ENCODE measurements at places on chromosomes 1 and 21. TPM values are rescaled to one million over a fixed set of nuclear protein-coding genes. Genes with fewer than 3 reads are reported as not detected.

The CLEC20A gene
- not detected for total RNA-seq

GRCh38 chr21:28818663-28819278 is 173.9 kb downstream of the LTN1 start:
- no peak for DNase-seq

The SLC22A15 gene
- 12.7 TPM for total RNA-seq

The TTLL7 gene
- total RNA-seq, result 11.8 TPM

The RNU1-3 gene
- 3,134 TPM for total RNA-seq

DNA sequence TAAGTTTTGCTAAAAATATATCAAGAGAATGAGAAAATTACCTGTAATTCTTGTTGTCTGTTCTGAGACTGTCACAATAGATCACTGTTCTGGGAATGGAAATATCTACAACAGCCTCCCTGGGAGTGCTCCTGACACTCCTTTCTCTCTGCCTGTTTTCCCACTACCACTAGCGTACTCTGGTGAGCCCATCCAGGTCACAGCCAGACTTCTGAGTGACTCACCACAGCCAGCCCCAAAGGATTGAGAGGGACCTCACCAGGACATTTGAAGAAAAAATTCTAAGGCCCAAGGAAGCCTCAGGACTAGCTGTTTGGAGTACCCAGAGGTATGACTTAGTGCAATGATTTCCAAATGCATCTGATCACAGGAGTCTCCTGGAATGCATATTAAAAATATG is 39.0 kb upstream of the TADA1 start:
- DNase-seq, result no peak

GRCh38 chr1:24553931-24554330 is 2.0 kb upstream of the NCMAP start:
- no peak for DNase-seq

DNA sequence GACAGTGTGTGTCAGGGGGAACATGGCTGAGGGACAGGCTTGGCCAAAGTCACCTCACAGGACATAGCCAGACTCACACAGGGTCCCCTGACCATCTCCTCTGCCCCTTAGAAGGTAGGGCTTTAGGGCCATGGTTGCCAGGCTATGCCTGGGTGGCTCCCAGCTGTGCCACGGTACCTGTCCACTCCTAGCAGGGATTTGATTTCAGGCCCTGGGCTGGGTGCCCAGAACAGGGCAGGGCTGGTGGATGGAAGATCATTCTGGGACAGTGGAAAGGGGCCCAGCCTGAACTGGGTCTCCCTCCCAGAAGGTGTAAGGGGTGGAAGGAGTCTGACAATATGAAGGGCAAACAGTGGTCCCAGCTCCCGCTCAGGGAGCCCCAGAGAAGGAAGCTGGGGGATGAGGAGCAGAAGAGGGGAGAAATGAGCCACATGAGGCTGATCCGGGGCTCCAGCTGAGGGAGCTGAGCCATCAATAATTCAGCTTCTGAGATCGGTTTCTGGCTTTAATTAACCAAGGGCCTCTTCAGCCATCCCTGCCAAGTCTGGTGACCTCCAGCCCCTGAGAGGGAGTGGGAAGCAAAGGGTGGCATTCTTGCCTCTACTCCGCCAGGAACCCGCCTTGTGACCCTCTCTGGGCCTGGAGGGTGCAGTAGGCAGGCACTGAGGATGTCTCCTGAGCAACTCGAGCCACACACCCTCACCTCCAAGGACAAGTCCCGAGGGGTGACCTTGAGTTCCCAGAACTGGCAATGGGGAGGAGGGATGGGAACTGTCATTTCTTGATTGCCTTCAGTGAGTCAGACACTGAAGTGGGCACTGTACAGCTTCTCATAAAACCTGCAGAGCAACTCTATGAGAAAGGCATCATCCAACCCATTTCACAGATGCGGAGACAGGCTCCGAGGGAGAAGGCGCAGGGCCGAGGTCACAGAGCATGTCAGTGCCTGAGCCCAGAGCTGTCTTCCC is 2.1 kb downstream of the CD164L2 start:
- DNase-seq, result no peak

- peak; percentile 42 for DNase-seq
Observed at GRCh38 chr1:47996406-47997226, 569 bp downstream of the TRABD2B start.

- peak; percentile 33 for DNase-seq
Observed at GRCh38 chr1:155219592-155220031, 11.1 kb downstream of the MTX1 start.

The CHD1L gene
- 38.9 TPM for total RNA-seq

- DNase-seq, result no peak
Observed at GRCh38 chr1:227219715-227220292, 98.5 kb downstream of the CDC42BPA start.

GRCh38 chr21:43892984-43893535 is 28.0 kb downstream of the AGPAT3 start:
- DNase-seq, result no peak

The FBXO2 gene
- total RNA-seq, result 0.20 TPM

The MYOG gene
- not detected for total RNA-seq

- peak; percentile 62 for DNase-seq
Observed at GRCh38 chr1:23751050-23751814, 8.0 kb downstream of the ELOA start.

The IFI44 gene
- 38.4 TPM for total RNA-seq

The GADD45A gene
- total RNA-seq, result 35.2 TPM

GRCh38 chr1:218925777-218926176 is 247.9 kb upstream of the LYPLAL1 start:
- DNase-seq, result no peak

The CELSR2 gene
- total RNA-seq, result 7.6 TPM

The SPATA17 gene
- 10.1 TPM for total RNA-seq

DNA sequence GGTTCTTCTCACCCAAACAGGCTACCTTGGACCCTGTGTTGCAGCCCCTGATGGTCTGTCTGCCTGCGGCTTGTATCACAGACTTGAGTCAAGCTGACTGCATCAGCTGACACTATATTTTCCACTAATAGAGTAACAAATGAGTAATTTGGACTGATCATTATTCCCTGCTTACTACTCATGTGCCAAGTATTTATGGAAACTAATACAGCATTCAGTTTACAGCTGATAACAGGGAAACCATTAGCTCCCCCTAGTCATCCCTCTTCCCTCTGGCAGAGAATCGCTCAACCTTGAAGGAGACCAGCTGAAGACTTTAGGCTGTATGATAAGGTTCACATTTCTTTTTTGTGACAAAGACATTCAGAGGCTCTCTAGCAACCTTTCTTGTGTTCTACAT is 116.6 kb upstream of the SYT6 start:
- DNase-seq, result peak; percentile 85

The LYSMD1 gene
- 4.9 TPM for total RNA-seq

DNA sequence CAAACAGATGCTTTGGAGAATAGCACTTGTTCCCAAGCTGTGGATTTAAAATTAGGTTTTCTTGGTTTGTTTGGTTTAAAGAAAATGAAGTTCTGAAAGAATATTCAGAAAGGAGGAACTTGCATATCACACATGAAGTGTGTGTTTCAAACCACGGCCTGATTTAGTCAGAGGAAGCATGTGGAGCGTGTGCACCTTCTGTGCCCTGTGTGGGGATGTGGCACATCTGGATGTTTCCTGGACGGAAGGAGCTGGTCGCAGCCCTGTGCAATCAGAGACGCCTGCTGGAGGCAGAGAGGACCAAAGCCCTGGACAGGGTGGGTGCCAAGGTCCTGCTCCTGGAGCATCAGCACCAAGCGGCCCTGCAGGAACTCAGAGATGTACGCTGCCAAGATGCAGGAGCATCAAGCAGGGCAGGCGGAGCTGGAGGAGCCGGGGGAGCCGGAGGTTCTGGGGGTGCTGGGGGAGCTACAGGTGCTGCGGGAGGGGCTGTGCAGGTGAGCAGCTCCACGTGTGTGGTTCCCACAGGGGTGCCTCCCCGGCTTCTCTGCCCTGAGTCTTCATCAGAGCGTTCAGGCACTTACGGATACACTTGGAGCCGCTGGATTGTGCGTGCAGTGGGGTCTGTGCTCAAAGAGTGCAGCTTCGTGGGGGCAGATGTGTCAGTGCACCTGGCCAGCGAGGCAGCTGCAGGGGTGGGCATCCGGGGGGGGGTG is 45.7 kb downstream of the PCNT start:
- DNase-seq, result no peak

The NKAIN1 gene
- not detected for total RNA-seq

DNA sequence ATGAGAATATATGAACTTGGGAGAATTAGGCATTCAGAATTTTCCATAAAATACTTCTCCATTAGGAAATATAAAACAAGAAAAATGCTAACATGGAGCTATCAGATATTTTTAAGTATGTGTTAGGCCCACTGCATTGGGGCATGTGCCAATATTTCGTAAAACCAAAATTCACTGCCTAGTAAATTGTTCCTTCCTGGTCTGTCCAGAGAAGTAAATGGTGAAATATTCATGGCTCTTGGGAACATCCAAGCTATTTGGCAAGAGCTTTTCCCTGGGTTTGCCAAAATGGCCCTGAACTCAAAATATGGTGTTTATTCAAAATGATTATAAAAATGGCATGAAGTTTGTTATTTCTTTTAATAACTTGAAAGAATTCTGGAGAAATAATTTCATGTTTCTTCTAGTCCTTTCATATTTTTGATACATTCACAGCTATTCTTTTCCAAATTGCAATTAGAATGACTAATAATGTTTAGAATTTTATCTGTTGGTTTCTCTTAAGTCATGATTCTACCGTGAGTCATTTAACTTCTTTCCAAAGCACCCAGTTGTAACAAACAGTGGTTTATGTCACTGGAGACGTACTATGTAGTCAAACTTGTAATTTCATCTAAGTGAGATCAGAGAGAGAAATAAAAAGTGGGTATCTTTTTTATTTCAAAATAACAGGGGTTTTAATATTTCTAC is 25.7 kb upstream of the SLC19A2 start:
- DNase-seq, result peak; percentile 54

DNA sequence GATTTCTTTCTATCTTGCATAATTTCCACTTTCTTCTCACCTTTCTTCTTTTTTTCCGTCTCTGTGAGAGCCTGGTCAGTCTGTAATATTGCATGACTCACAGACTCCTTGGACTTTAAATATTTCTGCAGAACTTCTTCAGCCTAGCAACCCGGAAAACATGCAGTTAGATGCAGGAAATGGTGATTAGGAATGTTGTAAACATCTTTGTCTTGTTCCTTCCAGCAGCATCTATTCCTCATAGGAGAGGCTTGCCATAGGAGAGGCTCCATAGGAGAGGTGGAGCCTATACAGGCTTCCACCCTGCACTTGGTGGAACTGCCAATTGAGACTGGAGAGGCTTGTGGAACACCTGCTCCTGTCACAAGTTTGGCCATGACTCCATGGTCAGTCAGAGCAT is 10.0 kb downstream of the GBP5 start:
- DNase-seq, result peak; percentile 28
